ENCODE measurements at places on chromosomes 5 and 9.

DNA sequence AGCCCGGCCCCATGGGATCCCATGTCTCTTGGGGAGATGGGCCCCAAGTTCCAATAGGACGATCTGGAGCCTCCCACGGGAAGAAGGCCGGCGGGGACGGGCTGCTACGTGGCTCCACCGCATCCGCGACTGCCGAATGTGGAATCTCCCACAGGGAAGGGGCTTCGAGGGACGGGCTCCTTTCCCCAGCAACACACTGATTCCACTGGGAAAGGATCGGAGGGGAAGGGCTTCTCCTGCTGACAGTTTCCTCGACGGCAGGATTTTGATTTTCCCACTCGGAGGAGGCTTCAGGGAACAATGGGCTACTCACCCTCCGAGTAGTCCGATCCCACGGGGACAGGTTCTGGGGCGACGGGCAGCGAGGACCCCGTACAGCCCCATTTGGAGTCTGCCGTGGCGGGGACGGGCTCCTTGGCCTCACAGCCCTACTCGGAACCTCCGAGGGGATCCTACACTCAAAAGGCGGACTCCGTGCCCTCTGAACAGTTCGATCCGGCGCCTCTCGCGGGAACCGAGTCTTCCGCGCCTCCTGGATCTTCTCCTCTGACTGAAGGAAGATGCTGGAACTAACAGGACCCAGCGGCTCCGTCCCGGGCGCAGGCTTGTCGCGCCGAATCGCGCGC, 1.3 kb downstream of the PROB1 start:
- DNase-seq: no peak

- DNase-seq: no peak
Observed at GRCh38 chr5:1891391-1891790, 8.7 kb upstream of the IRX4 start.

GRCh38 chr5:149282027-149282965, 10.6 kb downstream of the AFAP1L1 start:
- no peak for DNase-seq

- DNase-seq: no peak
Observed at GRCh38 chr9:112620388-112620787, 97.5 kb downstream of the INIP start.

GRCh38 chr5:15968993-15969392, 210.6 kb downstream of the MARCHF11 start:
- DNase-seq: no peak

- DNase-seq: no peak
Observed at GRCh38 chr9:86281593-86282076, 703 bp downstream of the ISCA1 start.

DNA sequence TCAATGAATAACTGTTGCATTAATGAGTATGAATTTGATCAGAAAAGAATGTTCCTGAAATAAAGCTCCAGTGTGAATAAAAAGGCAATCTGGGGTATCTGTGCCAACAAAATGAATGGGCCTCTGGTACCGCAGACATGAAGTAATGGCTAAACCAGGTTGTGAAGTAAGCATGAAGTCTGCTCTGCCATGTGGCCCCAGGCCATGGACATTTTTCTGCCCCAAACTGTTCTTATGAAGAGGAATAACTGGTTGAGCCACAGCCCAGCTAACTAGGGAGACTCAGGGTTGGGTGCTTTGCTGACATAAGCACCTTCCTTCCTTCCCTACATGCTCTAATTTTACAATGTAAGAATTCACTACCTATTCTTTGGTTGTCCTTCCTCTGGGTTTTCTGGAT, 147.4 kb upstream of the LRRTM2 start:
- no peak for DNase-seq
